Activated CD4-positive, alpha-beta T cell treated with anti-CD3 and anti-CD28 coated beads for 24 hours (primary cell): ENCODE measurements at places on chromosomes 3 and 15.

DNA sequence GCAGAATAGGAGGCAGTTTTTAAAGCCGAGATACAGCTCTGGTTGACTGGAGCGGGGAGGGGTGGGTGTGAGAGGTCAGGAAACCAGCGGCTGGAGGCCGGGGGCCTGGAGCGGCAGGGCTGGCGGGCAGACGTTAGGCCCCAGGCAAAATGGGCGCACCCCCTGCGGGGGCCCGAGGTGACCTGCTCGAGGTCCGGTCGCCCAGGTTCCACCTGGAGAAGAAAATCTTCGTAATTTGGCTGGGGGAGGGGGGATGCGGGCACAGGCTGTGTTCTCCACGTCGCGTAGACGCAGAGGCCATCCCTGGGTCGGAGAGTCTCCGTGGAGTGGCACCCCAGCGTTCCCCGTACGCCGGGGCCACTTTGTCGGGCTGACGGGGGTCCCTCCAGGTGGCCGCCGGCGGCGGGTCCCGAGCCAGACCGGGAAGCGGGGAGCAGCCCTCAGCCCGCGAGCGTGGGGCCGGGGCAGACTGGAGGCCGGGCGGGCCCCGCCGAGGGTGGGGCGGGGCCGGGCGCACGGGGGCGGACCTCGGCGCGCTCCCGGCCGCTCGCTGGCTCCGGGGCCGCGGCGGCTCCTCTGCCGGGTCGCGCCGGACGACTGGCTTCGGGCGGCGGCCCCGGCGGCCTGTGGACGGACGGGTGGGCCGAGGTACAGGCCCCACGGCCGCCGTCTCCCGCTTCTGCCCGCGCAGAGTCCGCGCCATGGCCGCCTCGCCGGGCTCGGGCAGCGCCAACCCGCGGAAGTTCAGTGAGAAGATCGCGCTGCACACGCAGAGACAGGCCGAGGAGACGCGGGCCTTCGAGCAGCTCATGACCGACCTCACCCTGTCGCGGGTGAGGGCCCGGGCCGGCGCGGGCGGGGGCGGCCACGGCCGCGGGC is at the start of gene CRTC3:
Gene CRTC3, plus strand, starts transcription at position 553 of the 879 bp plus-strand sequence. Its CDS starts 149 bp downstream, at position 702.
- DNase-seq: peak; percentile 30

GRCh38 chr3:152399374-152399773 is 130.6 kb downstream of the MBNL1 start:
- DNase-seq: no peak

DNA sequence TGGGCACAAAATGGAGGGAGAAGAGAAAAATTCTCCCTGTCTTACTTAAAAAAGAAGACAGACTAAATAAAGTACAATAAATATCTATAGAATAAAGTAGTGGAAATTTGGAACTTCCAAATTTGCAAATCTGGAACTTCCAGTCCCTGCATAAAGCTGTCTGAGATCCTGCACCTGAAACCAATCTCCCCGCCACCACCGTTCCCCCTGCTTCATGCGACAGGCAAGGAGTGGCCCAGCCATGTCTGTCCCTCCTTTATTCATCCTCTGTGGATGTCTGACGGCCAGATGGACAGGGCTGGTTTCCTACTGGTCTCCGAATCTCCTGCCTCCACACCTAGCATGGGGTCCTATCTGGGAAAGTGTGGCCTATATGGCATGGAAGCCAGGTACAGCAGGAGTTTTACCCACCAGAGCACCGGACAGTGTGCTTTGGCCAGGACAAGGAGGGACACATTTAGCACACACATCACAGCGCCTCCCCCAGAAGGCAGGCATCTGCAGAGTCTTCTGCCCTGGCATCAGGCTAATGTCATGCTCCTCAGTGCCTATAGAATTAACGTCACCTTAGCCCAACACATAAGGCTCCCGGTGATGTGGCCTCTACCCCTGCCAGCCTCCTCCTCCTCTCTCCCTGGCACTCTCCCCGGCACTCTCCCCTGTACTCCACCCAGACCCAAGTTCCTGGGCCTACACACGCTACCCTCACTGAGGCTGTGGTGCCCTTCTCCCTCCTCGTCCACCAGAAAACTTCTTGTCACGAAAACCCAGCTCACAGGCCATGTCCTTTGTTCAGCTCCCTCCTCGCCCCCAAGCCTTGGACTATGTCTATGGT is 170.8 kb downstream of the XXYLT1 start:
- DNase-seq: no peak

GRCh38 chr15:68335251-68335650 is 57.7 kb downstream of the FEM1B start:
- no peak for DNase-seq

GRCh38 chr3:156307704-156308103 is 187.3 kb downstream of the KCNAB1 start:
- DNase-seq: no peak

DNA sequence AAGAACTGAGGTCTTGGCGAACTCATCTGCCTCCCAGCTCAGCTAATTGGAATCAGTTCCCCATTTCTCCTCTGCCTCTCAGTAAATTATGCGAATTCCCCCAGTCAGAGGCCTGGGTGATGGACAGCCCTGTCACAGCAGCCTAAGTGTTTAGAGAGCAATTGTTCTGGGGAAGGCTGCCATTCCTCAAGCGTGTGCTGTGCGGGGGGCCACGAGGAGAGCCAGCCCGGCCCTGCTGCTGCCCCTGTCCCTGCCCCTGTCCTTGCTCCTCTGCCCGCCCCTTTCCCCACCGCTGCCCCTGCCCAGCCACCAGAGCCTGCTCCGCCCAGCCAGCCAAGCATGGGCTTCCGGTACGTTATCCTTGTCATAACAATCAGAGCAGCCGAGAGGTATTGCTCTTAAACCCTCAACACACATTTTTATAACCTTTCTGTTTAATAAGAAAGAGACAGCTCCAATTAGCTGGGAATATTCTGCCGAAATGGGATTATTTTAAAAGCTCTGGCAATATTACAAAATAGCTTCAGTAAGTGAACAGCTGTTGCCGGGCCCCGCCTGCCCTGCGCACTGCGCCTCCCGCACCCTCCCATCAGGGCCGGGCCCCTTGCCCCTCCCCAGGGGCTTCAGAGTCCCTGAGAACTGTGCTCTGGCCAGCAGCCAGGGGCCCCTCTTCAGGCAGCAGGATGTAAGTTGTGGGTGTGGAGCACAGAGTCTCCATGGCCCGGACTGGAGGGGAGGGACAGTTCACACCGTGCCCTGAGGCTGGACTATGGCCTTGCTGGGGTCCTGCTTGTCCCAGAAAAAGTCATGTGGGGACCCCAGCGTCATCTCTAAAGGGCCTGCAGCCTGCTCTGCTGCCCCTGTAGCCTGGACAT is 12.4 kb upstream of the CACNA2D2 start:
- no peak for DNase-seq

GRCh38 chr3:51297333-51297732 is 87.8 kb upstream of the MANF start:
- no peak for DNase-seq

- no peak for DNase-seq
Observed at GRCh38 chr15:45747426-45747825, 112.6 kb downstream of the SQOR start.

- DNase-seq: no peak
Observed at GRCh38 chr3:119562307-119562961, 3.0 kb upstream of the CD80 start.

DNA sequence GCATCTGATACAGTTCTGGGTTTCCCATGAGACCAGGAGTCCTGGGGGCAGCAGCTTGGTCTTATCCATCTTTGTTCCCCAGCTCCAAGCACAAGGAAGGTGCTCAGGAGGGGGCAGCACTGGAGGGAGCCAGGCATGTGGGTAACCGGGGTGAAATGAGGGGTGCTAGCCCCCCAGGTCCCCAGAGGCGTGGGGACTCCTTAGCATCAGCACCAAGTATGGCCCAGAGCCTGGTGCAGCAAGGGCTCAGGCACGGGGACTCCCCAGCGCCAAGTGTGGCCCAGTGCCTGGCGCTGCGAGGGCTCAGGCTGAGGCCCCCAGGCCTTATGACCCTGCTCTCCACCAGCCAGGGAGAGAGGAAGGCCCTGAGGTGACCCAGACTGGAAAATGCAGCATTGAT is 94.1 kb downstream of the CHSY1 start:
- DNase-seq: no peak

DNA sequence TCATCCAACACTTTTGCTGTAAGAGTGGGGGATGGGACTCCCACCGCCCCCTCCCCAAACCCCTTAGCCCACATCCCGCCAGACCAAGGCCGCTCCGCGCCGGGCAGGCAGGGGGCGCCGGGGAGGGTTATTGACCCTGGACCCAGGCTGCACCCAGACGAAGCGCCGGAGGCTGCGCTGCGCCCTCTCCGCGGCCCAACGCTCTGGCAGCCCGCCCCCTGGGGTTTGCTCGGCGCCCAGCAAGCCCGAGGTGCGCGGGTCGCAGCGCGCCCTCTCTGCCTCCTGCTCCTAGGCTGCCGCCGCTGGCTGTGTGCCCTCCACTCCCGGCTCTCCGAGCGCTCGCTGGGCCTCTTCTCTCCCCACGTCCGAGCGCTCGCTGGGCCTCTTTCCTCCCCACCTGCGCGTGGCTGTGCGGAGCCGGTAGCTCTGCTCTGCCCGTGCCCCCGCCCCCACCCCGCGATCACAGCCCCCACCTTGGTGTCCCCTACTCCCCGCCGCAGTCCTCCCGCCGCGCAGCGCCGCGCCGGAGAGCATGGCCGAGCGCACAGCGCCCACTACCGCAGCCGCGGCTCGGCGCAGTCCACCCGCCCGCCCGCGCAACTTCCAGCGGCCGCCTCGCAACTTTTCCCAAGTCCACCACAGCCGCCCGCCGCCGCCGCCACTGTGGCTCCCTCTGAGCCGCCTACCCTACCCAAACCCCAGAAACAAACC is 1.2 kb downstream of the MECOM start:
- no peak for DNase-seq

GRCh38 chr3:172030181-172030580 is 9.2 kb upstream of the FNDC3B start:
- DNase-seq: no peak

- no peak for DNase-seq
Observed at GRCh38 chr15:26967719-26968269, 3.2 kb upstream of the GABRG3 start.

GRCh38 chr15:80977627-80978036 is 12.0 kb downstream of the MESD start:
- DNase-seq: no peak

DNA sequence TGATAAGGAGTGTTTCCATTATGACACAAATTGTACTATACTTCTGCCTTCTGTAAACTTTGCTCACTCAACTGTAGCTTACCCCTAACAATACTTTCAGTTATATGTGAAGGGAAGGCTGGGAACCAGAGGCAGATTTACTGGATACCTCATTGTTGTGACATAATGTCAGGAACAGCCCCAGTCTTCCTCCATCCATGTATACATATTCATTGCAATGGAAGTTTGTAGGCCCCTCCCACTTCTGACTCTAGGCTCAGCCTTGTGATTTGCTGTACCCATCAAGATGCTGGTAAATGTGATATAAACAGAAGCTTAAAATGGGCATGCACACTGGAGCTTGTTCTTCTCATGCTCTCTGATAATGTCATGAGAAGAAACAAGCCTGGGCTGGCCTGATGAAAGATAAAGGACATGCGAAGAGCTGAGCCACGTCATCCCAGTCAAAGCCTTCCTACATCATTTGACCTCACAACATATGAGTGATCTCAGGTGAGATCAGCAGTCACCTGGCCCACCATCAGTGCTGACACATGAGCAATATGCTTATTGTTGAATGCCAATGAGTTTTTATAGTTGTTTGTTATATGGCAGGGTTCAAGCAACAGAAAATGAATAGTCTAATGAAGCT is 267.8 kb downstream of the GAP43 start:
- DNase-seq: no peak

DNA sequence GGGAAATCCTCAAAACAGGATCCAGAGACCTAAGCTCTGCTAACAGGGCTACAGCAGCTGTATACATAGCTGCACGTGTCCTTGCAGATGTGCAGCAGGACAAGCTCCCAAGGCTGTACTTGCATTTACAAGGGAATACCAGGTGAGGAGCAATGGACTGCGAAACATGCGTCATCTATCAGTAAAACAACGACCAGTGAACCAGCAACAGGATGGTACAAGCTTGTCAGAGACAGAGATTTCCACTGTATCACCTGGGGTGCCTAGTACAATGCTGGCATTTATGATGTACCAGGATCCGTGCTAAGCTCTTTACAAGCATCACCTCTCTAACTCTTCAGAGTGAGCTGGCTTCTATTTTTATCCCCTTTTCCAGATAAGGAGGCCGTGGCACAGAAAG is 227.3 kb downstream of the FOXP1 start:
- DNase-seq: no peak

DNA sequence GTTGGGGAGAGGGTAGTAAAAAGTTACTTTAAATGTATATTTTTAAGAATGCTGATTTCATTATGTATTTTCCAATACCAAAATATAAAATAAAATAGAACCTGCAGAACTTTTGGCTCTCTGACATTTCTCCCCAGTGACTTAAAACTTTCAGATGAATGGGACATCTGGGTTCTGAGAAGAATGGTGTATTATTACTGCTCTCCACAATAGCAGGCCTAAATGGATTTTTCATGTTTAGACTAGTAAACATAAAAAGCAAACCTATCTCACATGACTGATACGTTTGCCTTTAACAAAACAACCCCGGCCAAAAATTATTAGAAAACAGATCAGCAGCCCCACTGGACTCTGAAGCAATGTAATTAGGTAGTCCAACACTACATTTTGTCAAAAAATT is 73.8 kb downstream of the FHIT start:
- DNase-seq: no peak

DNA sequence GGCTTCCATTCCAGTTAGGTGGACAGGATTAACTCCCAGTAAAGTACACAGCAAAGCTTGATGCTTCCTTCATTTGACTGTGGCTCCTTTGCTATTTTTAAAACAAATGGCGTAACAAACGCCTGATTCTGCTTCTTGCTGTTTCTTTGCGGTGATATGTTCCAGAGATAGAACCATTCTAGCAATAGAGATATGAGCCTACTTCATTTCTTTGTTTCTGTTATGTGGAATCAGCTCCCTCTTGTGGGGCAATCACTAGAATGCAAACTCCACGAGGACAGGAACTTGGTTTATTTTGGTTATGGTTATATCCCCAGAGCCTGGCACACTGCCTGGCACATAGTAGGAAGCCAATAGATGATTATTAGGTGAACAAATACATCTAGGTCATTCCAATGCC is 122.6 kb upstream of the SLC6A11 start:
- DNase-seq: no peak

DNA sequence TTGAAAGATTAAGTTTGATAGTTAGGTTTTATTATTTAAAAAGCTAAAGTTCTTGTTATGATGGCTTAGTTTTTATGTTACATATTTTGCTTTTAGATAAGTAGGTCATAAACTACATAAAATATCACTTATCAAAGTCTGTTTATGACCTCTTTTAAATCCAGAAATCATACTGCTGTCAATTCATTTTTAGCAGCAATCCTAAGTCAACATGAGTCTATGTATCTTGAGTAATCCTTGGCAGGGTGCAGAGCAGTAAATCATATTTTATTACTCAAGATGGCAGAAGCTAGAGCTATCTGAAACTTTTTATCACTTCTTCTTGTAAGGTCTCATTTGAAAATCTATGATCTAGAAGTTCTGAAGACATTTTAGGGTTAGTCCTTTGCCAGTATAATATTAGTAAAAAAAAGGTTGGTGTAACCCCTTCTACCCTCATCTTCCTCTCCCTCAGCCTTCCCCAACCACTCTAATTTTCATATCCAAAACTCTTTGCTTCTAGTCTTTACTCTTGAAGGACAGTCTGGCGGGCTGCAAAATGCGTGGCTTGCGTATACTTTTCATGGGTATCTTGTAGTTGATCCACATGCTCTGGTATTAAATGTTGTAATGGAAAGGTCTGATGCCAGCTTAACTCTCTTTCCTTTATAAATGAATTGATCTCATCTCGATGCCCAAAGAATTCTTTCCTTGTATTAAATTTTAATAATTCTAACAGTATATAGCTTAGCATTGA is 134.0 kb upstream of the THRB start:
- DNase-seq: no peak

- no peak for DNase-seq
Observed at GRCh38 chr15:26838742-26839460, 28.0 kb upstream of the GABRA5 start.
